ENCODE measurements at places on chromosomes 4 and X. TPM values are rescaled to one million over a fixed set of nuclear protein-coding genes. Genes with fewer than 3 reads are reported as not detected.

The ENAM gene
- not detected for total RNA-seq

The BEX5 gene
- 1.8 TPM for total RNA-seq

GRCh38 chr4:686413-687040 is 2.4 kb downstream of the SLC49A3 start:
- H3K27ac ChIP-seq, result no peak overlapping the region
- no peak for DNase-seq

DNA sequence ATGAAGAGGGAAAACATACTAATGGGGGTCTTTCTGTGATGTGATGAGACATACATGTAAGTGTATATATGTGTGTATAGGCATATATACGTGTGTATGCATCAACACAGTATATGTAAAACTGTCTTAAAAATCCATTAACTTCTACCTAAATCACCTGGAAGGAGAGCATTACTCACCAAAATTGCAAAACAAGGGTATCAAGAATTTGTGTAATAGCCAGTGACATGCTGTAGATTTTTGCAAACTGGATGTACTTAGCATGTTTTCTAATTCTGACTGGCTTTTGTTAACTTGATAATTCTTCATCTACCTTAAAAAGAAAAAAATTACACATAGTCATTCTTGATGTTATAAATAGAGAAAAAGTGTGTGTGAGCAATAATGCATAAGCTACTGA is 104.7 kb downstream of the PRRG1 start:
- H3K27ac ChIP-seq, result no peak overlapping the region
- H3K4me1 ChIP-seq, result no peaks in the 10 kb centered on the region
- H3K36me3 ChIP-seq, result no peaks in the 10 kb centered on the region
- H3K27me3 ChIP-seq, result no peaks in the 10 kb centered on the region
- DNase-seq, result no peak

Data from natural killer cell treated with Interleukin-12 subunit alpha and Interleukin-12 subunit beta and Interleukin-15 and Interleukin-18, amount 100 ng/mL, for 72 hours (primary cell).